ENCODE measurements at places on chromosomes 2 and 18.

GRCh38 chr2:20226152-20226545 lies 1.2 kb upstream of the SDC1 start:
- no peak for DNase-seq

DNA sequence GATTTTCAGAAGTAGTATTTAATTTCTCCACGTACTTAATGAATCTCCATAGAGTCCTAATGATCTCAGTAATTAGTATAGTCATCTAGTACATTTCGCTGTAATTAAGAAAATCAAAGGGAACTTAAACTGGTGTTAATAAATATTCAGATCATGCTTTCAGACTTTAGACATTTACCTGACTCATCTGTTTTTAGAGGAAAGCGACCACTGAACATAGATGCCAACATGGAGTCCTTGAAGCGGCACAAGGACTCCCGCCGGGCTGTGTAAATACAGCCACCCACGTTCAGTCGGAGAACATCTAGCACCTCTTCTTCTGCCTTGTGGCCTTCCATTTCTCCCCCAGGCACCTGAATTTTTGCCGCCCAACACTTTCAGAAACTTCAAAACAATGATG lies 3.2 kb downstream of the KCTD18 start:
- DNase-seq: no peak

DNA sequence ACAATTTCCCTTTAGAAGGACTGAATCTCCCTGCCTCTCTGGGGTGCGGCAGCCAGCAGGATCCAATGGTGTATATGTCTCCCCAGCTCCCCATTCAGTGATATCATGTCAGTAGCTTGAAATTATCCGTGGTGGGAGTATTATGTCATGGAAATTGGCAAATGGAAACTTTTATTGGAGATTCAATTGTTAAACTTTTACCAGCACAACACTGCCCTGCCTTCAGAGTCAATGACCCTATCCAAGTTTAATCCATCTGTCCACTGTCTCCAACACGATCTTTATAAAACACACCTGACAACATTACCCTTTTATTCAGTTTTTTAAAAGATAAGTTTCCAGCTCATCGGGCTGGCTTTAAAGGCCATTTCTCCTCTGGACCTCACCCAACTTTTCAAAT lies 5.0 kb upstream of the IL1RN start:
- DNase-seq: no peak

DNA sequence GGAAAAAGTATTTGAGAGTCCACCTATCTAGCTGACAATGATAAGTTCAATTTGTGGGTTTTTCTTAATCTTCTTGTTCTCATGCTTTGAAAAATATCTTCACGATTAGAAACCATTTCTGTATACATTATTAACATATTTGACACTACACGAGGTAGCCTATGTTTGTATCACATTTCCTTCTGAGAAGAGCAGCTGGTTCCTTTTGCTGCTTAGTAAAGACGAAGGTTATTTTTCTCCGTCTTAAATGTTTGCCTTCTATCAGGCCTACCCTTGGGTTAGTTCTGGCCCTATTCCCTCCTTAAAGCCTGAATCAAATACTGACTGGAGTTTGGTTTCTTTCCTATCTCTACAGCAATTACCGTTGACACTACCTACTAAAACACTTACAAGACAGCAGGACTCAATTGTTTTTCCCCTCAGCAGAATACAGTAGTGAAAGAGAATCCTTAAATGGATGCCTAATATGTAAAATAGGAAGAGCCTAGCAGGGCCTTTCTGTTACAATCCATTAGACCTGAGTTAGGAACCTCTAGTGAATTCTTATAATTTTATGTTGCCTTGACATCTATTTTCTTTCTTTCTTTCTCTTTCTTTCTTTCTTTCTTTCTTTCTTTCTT lies 790.4 kb downstream of the EPHA4 start:
- DNase-seq: no peak

DNA sequence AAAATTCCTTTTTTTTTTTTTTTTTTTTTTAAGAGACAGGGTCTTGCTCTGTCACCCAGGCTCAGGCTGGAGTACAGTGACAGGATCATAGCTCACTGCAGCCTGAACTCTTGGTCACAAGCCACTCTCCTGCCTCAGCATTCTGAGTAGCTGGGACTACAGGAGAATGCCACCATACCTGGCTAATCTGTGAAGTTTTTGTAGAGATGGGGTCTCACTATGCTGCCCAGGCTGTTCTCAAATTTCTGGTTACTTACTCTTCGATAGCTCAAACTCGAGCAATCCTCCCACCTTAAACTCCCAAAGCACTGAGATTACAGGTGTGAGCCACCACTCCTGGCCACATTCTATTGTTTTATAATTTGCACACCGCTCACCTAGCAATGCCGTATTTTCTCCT lies 27.0 kb downstream of the RNF149 start:
- no peak for DNase-seq

DNA sequence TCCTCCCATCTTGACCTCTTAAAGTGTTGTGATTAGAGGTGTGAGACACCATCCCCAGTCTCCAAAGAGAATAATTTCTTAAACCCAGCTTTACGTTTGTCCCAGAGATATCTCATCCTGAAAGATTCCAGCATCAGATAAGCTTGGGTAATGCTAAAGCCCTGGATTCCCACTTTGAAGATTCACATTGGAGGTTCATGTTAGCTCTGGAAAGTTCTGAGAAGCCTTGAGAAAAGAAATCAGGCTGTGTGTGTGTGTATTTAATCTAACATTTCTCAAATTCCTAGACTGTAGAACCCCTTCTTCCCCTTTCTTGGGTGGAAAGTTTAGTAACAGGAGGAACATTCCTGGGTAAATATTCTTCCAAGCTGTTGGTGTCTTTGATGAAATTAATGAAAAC lies 18.0 kb downstream of the ZNF532 start:
- DNase-seq: no peak

Measured in COR-L47 (cell line).